ENCODE measurements at places on chromosomes 6 and 20.

DNA sequence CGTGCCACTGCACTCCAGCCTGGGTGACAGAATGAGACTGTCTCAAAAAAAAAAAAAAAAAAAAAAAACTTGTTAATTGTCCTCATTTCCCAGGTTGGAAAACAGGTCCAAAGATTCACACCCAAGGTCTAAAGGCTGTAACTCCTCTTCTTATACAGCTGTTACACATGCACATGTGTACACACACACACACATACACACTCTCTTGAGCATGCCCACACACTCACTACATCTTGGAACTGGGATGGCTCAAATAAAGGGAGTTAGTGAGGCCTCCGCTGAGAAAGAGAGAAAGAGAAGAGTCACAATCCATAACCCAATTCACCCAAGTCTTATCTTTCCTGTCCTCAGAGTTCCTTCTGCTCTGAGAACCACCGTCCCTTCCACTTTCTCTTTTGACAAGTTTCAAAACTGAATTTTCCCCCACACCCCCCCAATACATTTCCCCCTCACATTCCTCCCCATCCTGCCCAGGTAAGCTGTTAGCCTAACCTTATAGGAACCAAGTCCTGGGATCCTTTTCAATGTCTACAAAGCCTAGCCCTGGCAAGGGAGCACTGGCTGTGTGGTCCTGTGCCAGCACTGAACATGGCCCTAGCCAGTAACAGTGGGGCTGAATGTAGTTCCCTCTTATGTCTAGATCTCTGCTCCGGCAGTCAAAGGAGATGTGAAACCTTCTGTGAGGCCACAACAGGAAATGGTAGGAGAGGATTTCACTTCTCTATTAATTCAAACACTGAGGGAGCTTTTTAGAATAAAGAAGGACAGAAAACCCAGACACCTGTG, 3.2 kb upstream of the HLA-DMB start:
- DNase-seq: no peak

DNA sequence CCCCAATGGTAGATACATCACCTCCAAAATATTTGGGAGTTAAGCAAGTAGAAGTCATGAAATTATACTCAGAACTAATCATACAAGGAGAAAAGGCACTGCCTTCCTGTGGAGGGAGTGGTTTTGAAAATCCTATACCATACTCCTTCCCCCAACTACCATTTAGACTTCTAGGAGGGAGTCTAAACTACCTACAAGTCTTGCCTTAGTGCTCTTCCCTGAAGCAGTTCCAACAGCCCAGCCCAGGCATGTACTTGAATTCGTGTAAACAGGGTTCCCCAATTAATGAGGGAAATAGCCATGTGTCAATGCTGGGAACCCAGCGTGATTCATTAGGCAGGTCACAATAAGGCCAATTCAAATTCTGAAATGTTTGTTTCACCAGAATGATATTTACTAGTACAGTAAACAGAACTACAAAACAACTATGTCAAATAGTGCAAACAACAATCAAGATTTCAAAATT, 39.1 kb upstream of the SGK1 start:
- DNase-seq: no peak

GRCh38 chr6:144659202-144660182, 374.4 kb downstream of the UTRN start:
- no peak for DNase-seq

- no peak for DNase-seq
Measured at GRCh38 chr20:21074605-21075336, 31.4 kb downstream of the LINC00237 start.

- DNase-seq: no peak
Measured at GRCh38 chr20:47276851-47277534, 79.5 kb downstream of the ZMYND8 start.

- no peak for DNase-seq
Measured at GRCh38 chr6:120096696-120097260, 747.2 kb upstream of the MAN1A1 start.

GRCh38 chr20:13260650-13261279, 39.7 kb downstream of the ISM1 start:
- no peak for DNase-seq

DNA sequence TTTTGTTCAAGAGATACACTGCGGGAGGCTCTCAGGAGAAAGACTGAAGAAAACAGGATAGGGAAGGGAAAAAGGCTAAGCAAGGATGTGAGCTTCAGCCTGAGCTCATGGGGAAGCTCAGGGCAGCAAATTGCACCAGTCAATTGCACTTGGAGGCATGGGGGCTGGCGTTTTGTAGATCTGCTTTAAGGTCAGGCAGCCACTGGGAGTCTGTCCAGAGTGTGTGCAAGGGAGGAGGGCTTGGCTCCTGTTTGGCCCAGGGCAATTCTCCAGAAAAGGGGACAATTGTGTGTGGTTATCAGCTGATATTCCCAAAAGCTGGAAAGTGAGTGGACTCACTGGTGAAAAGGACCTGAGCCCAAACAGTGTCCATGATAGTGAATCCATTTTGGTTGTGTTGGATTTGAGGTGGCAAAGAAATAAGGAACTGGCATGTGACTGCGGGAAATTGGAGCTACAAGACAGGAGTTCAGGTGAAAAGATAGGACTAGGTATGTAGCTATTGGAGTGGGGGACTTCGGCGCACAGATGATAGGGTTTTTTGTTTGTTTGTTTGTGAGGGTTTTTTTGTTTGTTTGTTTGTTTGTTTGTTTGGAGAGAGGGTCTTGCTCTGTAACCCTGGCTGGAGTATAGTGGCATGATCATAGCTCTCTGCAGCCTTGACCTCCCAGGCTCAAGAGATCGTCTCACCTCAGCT, 22.3 kb upstream of the IER3 start:
- DNase-seq: no peak

DNA sequence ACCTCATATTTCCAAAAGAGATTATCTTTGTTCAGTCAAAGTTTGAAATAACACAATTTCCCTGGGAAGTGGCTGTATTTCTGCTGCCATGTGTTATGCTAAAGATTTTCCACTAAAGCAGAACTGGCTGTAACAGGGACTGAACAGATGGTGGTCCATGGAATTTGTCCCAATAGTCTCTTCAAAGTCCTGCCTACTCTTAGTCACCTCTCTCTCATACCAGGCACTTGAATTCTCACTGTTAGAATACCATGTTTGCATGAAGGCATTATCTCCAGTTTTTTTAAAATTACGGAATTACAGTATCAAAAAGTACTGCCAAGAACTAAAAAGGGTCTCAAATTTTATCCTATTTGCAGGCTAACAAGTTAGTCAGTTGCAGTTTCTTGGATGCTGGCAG, 105.0 kb upstream of the HDDC2 start:
- DNase-seq: no peak

DNA sequence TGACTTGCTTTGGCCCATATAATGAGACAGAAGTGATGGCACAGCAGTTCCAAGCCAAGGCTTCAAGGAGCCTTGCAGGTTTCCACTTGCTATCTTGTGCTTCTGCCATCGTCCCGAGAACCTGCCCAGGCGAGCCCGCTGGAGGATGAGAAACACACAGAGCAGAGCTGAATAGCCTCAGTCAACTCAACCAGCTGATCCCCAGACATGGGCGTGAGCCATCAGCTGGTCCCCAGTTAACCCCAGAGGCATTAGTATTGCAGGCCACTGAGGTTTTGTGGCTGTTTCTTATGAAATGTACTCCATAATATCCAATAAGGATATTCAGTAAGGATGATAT, 81.7 kb upstream of the SHLD1 start:
- DNase-seq: no peak

DNA sequence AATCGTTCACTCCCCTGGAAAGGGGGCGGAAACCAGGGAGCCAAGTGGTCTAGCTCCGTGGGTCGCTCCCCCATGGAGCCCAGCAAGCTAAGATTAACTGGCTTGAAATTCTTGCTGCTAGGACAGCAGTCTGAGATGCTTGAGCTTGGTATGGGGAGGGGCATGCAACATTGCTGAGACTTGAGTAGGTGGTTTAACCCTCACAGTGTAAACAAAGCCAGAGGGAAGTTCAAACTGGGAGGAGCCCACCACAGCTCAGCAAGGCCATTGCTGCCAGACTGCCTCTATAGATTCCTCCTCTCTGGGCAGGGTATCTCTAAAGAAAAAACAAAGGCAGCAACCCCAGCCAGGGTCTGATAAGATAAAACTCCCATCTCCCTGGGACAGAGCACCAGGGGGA, 43.2 kb downstream of the COL21A1 start:
- no peak for DNase-seq

- no peak for DNase-seq
Measured at GRCh38 chr6:39553029-39553428, 172.2 kb downstream of the KIF6 start.

GRCh38 chr20:41222296-41222695, 85.0 kb downstream of the PLCG1 start:
- DNase-seq: no peak

DNA sequence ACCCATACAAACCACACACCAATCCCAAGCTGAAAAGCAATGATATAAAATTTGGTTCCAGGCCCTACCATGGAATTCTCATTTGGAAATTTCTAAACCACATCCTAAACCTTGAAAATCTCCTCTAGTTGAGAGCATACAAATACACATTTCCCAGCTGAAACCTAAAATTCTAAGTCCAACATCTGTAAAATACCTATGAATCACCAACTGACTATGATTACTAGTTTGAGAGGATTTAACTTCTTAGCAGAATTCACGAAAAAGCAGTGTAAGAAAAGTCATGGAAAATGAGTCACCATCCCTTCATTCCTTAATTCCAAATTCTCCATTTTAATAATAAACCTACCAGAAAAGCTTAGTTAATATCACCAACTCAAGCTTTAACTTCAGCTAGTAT, 15.4 kb downstream of the RANBP9 start:
- DNase-seq: no peak

DNA sequence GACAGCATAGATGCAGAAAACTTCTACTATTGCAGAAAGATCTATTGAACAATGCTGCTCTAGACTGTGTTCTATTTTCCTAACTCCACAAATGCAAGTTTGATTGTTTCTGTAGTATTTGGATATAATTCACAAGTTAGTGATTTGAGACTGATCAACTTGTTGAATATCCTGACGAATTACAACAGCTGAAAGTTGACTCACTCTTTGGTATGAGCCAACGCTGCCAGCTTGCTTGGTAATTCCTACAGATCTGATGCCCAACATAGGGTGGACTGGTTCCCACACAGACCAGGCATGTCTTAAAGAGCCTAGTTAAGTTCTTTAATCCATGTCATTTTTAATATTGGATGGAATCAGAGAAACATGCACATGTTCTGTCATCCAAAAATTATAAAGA, 231.0 kb upstream of the RAB32 start:
- no peak for DNase-seq

DNA sequence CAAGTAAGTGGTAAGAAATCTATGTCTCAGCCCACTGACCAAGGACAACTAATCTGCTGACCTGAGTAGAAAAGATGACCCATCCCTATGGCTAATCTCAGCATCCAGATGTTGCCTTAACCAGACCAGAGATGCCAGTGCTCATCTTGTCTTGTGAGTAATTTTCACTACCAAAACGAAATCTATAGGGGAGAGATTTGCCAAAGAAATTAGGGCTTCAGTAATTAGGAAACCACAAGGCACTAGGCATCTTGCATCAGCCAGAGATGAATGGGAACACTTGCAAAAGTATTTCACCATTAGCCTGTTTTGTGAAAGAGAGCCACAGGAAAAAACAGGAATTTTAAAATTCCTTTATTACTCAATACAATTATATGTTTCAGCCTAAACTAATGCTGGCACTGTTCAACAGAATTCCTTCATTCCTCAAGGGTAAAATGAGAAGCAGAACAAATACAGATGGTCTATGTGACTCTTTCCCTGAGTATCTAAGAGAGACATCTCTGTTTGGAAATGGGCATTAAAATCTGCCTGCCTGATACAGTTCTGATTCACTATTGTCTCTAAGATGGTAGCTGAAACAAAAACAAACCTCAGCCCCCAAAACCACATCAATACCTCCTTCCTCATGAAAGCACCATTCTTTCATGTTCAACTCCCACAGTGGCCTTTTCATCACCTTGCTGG, 87.8 kb downstream of the GMDS start:
- no peak for DNase-seq

- no peak for DNase-seq
Measured at GRCh38 chr6:150298676-150299075, 70.1 kb upstream of the IYD start.

- DNase-seq: no peak
Measured at GRCh38 chr6:145886228-145886956, 71.8 kb upstream of the FBXO30 start.

GRCh38 chr6:29596381-29596900, 11.5 kb downstream of the OR2H2 start:
- no peak for DNase-seq

DNA sequence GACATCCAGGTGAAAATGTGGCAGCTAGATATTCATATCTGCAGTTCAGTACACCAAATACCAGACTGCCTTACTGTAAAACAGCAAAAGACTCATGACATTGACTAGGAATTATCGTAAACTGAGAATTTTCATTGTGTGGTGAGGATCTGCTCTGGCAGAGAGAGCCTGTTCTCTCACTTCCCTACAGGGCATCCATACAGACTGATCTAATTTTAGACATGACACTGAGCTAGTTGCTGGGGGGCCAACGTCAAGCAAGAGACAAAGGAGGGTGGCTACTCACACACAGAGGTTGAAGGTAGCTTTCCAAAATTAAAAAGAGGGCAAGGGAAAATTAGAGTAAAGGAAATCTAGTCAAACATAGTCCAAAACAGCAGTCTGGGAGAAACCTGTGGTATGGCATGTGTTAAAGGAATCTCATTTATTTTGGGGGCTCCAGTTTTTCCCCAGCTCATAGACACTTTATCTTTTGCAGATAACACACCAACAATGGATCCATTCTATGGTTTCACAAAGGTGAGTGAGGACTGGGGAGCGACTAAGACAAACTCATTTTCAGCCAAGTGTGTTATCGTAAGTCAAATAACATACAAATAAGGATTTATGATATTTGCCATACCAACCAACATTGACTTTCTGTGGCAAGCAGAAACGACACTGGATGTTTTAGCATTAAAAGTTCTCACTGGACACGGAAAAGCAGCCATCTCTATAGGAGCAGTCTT, 36.6 kb upstream of the NHSL1 start:
- DNase-seq: no peak

- DNase-seq: no peak
Measured at GRCh38 chr6:155530219-155530834, 74.7 kb upstream of the NOX3 start.
